ENCODE measurements at places on chromosomes 1 and 21.

DNA sequence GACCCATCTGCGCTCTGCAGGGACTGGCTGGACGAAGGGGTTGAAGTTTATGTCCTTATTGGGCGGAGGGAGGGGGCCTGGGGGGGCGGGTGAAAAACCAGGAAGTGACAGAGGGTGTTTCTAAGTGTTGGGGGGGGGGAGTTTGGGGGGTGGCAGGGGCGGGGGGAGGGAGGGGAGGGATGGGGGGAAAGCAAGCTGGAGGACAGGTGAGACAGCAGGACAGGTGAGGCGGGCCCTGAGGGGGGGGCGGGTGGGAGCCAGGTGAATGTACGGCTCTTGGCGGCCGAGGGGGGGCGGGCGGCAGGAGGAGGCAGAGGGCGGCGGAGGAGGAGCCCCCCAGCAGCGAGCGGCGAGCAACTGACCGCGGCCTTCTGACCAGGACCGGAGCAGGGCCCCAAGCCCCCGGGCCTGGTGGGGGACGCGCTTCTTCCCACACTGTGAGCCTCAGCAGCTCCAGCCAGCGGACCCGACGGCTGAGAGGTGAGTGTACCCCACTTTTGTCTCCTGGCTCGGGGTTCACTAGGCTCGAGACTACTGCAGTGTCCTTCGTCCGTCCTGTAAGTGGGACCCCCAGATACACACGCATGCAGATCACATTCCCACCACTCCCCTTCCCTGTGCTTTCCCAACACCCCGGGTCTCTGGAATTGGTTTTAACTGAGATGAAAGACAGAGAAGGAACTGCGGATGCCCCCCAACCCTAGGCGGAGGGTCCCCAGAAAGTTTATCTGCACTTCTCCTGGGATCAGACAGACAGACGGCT lies at the start of gene ZBTB7B:
TSS of gene ZBTB7B (plus strand) at position 339 of the 763 bp plus-strand sequence. CDS start 11,859 bp downstream, outside the sequence.
- no peak for DNase-seq

GRCh38 chr1:178774263-178774662 lies 49.2 kb downstream of the RALGPS2 start:
- DNase-seq = peak; percentile 35

- no peak for DNase-seq
These were observed 2.5 kb upstream of the OLIG1 start for GRCh38 chr21:33067457-33067856.

DNA sequence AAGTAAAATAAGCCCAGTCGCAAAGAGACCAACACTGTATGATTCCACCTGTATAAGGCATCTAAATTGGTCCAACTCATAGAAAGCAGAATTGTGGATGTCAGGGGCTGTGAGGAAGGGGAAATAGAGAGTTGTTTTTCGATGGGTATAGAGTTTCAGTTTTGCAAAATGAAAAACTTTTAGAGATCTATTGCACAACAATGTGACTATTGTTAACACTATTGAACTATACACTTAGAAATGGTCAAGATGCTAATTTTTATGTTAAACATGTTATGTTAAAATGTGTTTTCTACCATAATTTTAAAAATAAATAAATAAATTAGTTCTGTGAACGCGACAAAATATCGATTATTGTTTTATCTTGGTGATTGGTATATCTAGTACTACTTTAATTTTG lies 192.4 kb downstream of the PTGER3 start:
- DNase-seq = no peak

GRCh38 chr1:22366346-22366745 lies 85.3 kb upstream of the ZBTB40 start:
- no peak for DNase-seq

DNA sequence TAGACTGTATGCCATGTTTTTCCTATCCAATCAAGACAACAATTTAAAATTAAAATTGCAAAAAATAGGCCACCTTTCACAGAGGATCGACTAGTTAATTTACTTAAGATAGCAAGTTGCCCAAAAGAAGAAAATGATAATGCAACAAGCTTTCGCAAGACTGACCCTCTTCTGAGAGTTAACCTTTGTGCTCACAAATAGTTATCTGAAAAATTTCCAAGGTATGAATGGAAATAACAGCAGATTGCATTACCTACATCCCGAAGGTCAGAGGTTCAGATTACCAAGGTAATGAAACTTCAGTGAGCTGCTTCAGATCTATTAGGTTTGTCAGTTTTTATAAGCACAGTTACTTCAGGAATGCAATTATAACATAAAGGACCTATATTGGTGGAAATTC lies 298.0 kb downstream of the KCTD3 start:
- DNase-seq = no peak

- no peak for DNase-seq
These were observed 107.6 kb downstream of the PLXNA2 start for GRCh38 chr1:208136459-208137182.

- DNase-seq = no peak
These were observed 16.7 kb downstream of the SPATA21 start for GRCh38 chr1:16420424-16421118.

DNA sequence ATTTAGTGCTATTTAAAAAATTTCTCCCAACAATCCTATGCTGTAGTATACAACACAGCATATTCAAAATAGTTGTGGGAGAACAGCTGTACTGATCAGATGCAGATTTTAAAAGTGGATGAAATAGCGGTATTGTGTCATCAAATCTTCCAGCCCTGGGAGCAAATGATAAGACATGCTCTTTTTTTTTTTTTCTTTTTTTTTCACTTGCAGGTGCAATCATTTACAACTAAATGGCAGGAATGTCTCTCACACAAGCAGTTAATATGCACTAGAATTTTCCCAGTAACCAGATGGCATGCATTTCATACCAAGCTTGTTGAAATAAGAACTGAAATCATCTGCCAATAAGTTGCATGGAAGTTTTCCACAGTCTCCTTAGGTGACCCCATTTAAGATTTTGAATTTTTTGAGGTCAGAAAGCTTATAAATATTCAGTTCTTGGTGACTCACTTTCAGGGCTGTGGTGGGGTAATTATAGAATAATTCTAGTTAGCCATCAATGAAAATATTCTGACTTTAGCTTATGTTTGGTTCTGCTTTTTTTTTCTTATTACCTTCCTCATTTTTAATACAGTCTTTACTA lies 623.9 kb upstream of the NR5A2 start:
- peak; percentile 98 for DNase-seq

GRCh38 chr1:228136901-228137300 lies 3.2 kb upstream of the GUK1 start:
- no peak for DNase-seq

DNA sequence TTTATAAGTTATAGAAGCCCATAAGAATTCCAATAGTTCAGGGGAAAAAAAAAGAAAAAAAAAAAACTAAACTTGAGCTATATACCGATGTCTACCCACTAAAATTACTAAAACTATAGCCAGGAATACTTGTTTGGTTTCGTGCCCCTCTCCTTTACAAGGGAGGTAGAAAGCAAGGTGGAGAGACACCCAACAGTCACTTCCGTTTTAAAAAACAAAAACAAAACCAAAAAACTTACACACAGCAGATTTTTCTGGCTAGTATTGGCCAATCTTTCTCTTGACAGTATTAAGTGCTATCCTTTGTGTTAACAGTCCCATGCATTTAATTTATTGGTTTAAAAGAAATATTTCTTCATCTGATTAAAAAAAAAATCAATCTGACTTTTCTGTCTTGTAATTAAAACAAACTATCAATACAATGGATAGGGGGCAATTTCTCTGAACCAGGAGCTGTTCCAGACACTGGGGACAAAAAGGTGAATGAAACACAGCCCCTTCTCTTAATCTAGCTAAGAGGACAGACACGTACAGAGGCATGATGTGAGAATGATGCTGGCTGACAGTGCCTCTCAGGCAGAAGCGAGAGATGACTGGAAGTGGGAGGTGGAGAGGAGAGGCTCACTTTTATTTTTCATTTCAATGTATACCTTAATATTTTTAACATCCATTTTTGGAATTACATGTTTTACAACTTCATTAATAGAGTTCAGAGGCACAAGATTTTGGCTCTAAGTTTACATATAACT lies 214.8 kb downstream of the RERE start:
- no peak for DNase-seq

- peak; percentile 42 for DNase-seq
These were observed 7.3 kb upstream of the FAM167B start for GRCh38 chr1:32239790-32240139.

GRCh38 chr21:42699196-42699595 lies 45.8 kb downstream of the PDE9A start:
- DNase-seq = no peak

DNA sequence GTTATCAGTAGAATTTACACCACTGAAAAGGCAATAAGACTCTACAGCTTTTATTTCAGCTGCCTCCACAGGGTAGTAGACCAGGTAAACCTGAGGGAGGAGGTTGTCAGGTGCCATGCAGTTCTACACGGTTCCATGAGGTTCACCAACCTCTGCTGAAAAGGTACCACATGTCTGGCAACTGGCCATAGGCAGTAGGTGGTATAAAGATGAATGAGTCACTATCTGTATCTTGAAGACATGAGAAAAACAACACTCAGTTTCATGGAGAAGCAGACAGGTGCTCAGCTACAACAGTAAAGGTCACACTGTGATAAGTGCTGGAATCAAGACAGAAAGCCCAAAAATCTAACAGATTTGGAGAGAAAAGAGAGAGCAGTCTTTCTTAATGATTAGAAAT lies 145.4 kb downstream of the PTGER3 start:
- DNase-seq = no peak

- peak; percentile 20 for DNase-seq
These were observed 544 bp downstream of the PPM1J start for GRCh38 chr1:112714313-112715263.

GRCh38 chr21:39484711-39485276 lies 33.0 kb downstream of the SH3BGR start:
- DNase-seq = no peak

- DNase-seq = no peak
These were observed 231.3 kb downstream of the ADGRL2 start for GRCh38 chr1:82032068-82032467.

GRCh38 chr1:3251807-3252428 lies 182.9 kb downstream of the PRDM16 start:
- peak; percentile 50 for DNase-seq

GRCh38 chr21:30117631-30118030 lies 49.0 kb downstream of the CLDN17 start:
- DNase-seq = peak; percentile 52

GRCh38 chr1:32627596-32628162 lies 22.7 kb downstream of the ZBTB8OS start:
- DNase-seq = no peak
